ENCODE measurements at places on chromosomes 7 and 10.

DNA sequence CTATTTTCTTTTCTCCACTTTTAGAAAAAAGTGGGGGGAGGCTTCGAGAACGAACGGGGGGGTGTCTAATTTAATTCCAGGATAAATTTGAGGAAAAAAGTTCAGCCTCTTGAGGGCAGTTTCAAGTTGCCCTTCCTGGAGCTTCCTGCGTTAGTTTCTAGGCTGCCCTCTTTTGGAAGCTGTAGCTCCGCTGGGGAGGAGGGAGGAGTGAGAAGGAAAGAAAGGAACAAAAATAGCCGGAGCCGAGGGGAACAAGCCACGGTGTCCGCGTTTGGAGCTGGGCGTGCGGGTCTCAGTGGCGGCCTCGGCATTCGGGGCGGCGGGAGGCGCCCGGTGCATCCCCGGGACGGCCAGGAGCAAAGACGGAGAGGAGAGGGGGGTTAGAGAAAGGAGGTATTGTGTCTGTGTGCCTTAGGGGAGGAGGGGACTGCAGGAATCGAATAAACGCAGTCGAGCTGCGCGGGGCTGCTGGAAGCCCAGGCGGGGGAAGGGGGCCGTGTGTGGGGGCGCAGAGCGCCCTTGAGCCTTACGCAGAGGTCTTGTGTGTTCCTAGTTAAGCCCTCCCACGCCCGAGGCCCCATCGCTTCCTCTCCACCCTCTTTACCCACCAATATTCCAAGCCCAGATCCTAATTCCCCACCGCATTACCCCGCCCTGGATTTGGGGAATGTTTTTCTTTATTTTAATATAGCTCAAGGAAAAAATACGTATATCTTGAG lies 2.0 kb upstream of the TNRC18 start:
- no peak for DNase-seq

GRCh38 chr7:78066599-78066998 lies 268.0 kb downstream of the PHTF2 start:
- DNase-seq = no peak

DNA sequence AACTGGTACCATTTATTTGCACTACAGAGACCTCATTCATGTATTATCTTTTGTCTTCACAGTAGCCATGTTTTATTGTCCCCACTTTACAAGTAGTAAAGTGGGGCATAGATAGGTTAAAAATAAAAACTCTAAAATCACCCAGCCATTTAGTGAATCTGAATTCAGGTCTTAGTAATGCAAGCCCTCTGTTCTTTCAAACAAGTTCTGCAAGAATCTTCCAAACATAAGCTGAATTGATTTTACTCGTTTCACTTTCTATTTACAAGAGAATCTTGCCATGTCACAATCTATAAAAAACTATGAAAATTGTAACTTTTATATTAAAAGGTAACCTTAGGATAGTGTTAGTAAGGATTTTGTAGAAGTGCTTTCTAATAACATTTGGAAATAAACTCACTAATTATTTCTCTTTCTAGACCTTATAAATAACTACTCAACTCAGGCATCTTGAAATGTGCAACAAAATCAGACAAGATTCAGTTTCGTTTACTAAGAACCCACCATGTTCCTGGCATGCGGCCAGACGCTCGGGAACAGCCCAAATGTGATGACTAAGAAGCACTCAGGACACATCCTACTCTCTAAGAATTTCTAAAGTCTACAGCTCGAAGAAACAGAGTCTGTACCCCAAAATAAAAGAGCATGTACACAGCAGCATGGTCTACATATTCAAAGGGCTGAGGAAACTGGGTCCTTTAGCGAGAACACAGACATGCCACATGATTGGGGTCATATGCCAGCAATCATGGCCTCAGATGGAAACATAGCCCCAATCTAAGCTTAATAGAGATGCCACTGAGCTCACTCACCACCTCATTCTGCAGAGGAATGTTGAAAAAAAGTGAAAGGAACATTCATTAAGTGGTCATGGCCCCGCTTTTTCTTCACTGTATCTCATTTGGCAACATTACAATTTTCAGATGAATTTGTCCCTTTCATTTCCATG lies 167.6 kb downstream of the AMPH start:
- DNase-seq = peak; percentile 62

DNA sequence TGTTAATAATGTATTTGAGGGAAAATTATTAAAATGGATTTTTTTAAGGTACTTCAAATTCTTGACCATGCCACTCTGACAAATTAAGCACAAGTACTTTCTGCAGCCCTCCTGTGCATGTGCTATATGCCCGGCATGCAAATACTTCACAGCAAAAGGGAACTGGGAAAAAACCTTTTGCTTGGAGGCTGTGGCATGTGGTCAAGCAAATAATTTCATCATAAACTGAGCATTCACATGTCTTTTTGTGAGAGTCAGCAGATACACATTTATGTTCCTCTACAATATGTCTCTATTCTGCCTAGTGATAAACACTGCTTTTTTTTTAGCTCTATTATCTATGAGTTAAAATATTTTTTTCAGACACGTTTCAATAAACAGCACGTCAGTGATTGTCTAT lies 53.7 kb upstream of the SEMA3A start:
- no peak for DNase-seq

DNA sequence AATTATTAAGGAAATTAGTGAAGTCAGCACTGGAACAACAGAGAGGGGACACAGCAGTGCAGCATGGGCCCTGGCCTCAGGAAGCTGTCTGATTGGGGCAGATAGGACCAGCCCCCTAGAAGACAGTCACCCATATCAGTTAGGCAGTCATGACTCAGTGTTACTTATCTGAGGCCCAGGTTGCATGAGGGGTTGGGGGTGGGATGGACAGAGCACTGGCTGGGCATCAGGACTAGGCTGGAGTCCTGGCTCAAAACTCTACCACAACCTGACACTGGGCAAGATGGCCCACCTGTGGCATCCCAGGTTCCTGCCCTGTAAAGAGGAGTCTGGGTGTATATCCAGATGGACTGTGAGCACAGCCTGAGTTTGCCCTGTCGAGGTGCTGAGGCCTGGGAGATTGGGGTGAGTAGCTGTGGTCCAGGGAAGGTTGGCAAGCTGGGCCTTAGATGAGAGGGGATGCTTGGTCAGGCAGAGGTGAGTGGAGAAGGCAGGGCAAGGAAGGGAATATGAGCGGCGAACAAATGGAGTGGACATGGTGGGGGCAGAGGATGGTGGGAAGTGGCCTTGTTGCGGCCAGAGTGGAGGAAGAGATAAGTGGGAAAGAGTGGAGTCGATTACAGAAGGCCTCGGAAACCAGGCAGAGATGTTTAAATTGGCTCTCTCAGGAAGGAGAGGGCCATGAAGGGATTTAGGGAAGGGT lies 37.5 kb downstream of the HK1 start:
- no peak for DNase-seq

- DNase-seq = no peak
Measured at GRCh38 chr10:32317795-32318357, 29.1 kb downstream of the EPC1 start.

DNA sequence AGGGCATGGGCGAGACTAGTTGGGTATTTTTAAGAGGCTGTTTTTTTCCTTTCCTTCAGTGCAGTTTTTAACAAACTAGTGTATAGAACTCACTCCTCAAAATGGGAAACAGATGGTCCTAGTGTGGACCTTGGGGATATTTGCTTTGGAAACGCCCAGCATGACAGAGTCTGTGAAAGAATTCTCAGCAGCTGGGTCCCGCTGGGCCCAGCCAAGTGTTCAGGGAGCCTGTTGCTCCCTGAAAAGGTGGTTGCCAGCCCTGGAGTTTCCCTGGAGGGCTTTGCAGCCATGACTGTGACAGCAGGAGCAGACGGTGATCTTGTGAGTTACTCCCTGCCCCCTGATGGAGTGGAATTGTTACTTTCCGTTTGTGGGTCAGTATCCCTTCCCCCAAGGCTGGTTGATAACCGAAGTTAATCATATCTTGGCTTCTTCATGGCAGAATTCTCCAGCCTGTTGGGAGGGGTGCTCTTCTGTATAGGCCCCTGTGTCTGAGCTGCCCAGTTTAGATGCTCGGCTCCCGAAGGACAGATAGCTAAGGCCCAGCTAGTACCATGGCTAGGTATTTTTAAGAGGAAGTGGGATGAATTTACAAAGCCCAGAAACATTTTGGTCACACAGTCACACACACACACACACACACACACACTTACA lies 278.6 kb upstream of the HABP2 start:
- DNase-seq = no peak

- DNase-seq = no peak
Measured at GRCh38 chr10:49169776-49170175, 18.4 kb downstream of the TMEM273 start.
